Midbrain (tissue), 1 donor: ENCODE measurements at places on chromosomes 12 and 14.

DNA sequence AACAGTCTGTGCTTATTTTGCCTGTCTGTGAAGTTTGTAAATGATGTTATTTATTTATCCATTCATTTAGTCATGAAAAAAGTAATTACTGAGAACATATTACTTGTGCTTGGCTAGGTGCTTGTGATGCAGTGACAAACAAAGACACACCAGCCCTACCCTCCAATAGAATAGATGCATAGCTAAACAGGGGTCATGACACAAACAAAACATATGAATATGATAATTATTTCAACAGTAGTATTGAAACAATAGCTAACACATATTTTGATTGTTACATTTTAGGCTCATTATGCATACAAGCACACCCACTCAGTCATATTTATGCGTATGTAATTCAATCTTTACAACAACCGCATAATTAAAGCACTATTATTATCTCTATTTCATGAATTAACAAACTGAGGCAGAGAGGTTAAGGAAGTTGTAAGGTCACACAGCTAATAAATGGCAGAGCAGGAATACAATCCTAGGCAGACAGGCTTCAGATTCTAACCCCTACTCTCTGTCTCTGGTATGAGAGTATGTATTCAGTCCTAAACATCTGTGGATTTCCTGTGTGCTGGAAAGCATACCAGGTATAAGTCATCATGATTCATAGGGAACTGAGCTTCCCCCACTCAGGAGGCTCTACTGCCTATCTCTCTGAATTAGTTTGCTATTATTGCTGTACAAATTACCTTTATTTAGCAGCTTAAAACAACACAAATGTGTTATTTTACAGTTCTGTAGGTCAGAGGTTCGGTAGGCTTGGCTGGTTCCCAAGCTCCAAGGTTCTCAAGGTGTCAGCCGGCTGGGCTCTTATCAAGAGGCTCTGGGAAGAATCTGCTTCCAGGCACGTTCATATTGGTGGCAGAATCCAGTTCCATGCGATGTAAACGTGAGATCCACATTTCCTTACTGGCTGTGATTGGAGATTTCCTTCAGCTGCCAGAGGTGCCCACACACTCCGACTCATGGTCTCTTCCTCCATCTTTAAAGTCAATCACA is 509.4 kb downstream of the GALC start:
- DNase-seq: no peak

- DNase-seq: no peak
These were observed 34.1 kb upstream of the SPTSSA start for GRCh38 chr14:34496007-34496678.

DNA sequence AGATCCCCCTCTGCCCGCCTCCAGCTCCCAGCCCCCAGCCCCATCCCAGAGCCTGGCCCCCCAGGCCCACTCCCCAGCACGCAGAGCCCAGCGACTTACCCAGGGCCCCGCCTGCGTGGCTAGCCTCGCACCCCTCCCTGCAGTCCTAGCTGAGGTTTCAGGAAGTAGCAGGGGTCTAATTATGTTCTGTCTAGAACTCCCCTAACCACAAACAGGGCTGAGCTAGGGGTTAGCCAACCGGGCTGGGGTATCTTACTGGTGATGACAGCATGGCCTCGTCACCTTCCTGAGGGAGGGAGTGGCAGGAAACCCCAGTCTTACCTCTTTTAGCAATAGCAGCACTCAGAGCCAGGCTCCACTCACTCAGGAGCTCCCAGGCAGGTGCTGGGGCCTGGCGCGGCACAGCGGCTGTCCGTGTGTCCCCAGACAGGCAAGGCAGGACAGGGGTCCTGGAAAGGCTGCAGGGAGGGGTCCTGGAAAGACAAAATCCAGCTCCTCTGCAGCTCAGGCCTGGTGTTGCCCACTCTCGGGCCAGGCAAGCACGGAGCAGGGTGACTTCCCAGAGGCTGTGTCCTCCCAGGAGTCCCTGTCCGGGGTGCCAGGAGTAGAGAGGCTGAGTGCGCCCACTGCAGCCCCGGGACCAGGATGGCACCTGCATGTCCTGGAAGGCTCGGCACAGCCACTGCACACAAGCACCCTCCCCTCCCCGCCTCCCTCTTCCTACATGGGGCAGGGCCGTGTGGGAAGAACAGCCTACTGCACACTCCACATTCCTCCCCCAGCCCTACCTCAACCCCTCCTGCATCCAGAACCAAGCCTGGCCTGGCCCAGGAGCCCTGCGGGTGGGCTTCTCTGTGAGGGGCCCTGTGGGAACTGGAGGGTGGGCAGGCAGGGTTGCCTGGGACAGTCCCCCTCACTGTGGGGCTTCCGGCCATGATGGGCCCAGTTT is at the start of gene GPR132:
Gene GPR132, minus strand, starts transcription at position 151 of the 949 bp plus-strand sequence. CDS start 10,010 bp downstream, outside the sequence.
- DNase-seq: peak; percentile 13

DNA sequence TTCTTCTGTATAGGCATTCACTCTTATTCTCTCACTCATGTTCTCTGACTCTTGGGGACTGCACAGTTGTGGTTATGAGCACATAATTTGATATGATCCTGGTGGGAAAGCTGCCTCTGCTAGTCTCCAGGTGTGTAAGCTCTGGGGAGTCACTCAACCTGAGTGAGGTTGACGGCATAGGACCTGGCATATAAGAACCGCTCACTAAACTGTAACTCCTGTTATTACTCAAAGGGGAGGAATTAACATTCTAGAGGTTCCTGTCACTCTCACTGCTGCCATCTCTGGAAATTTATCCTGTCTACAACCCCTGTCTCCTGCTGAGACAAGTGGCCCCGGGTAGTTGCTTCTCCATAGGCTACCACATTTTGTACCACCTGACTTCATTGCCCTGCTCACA is 14.0 kb downstream of the SRSF5 start:
- no peak for DNase-seq

DNA sequence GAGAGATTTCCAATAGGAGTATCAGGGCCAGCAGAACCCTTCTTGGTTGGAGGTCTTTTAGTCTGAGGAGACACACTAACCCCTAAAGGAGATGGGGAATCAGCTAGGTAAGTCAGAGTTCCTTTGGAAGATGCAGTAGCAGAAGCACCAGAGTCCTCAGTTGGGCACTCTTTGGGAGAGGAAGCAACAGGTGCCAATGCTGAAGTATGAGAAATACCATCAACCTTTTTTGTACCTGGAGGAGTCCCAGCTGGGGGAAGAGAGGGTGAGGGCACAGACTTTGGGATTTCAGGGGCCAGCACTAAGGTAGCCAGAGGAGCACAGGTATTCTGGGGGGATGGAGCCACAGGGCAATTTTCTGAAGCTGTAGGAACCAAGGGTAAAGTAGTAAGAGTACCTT is 6.0 kb downstream of the NACA start:
- DNase-seq: no peak

- no peak for DNase-seq
These were observed 525.3 kb upstream of the TBX3 start for GRCh38 chr12:115209230-115209629.

DNA sequence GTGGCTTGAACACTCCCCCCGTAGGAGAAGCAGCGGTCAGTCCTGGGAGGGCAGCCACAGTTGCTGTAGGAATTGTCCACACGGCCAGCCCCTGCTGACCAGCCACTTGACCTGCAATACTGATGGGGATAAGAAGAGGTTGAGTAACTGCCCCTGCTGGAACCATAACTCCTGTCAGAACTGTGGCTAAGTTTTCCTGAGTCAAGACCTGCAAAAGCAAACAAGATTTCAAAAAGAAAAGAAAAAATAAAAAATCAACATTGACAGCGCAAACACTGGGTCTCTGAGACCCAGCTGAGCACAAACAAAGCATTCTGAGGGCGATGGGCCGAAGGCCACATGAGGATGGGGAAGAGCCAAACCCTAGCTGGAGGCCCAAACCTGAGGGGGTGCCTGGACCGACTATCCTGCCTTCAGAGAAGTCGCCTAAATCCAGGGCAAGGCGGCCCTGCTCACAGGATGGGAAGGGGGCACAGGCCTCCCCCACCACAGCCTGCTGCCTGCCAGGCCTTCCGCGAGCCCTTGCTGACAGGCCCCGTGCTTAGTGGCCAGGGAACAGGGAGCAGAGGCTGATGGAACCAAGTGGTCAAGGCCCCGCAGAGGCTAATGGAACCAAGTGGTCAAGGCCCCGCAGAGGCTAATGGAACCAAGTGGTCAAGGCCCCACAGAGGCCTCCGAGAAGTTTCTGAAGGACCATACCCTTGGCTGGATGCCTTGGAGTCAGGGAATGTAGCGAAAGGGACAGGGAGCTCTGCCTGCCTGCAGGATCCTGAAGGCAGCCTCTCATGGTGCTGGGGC is 19.1 kb downstream of the POU6F1 start:
- DNase-seq: no peak

GRCh38 chr12:117762143-117762542 is 206.6 kb downstream of the KSR2 start:
- no peak for DNase-seq

- DNase-seq: no peak
These were observed 9.6 kb upstream of the CCER1 start for GRCh38 chr12:90964616-90965015.

DNA sequence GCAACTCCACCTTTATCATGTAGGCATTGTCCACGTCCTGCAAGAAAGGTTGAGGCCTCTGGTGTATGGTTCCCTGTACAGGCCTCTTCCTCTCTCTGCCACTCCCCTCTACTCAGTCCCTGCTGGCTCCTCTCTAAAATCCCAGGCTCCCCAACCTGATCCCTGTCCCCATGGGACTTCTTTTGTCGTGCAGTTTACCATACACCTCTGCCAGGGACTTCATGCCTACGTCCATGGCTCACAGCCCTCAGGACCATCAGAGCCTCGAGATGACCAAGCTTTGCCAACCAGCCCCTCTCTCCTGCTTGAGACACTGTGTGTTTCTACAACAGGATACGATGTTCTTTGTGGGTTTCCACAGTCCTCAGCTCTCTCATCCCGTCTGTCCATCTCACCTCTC is 2.9 kb downstream of the KRT2 start:
- no peak for DNase-seq

GRCh38 chr12:47892819-47893218 is 12.0 kb downstream of the VDR start:
- no peak for DNase-seq

- no peak for DNase-seq
These were observed 10.3 kb downstream of the GPRC5D start for GRCh38 chr12:12941450-12942350.

- no peak for DNase-seq
These were observed 40.4 kb upstream of the GZMB start for GRCh38 chr14:24674204-24674970.

- DNase-seq: no peak
These were observed 14.5 kb downstream of the FOXG1 start for GRCh38 chr14:28780843-28781820.

- DNase-seq: no peak
These were observed 129.0 kb upstream of the WSCD2 start for GRCh38 chr12:108000111-108000510.

- DNase-seq: no peak
These were observed 758.4 kb downstream of the BCL11B start for GRCh38 chr14:98513558-98513957.

GRCh38 chr12:31370531-31371255 is 44.7 kb upstream of the SINHCAF start:
- no peak for DNase-seq

- DNase-seq: no peak
These were observed 111.9 kb downstream of the PIK3C2G start for GRCh38 chr12:18373181-18373580.

DNA sequence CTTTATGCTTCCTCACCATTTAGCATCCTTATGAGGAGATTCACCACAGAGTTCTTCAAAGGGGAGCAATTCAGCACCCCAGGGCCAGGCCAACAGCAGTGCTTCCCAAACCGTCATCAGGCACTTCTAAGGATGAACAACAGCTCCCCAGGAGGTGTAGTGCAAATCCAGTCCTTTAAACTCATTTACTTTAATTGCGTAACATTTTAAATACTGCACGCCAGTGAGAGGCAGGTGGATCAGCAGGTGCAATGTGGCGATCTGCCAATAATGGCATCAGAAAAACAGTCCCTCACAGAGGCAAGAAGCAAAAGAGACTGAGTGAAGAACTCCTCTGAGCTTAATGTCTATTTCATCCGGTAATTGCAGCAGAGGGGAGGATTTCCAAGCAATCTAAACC is 770.9 kb upstream of the FOXG1 start:
- DNase-seq: no peak

DNA sequence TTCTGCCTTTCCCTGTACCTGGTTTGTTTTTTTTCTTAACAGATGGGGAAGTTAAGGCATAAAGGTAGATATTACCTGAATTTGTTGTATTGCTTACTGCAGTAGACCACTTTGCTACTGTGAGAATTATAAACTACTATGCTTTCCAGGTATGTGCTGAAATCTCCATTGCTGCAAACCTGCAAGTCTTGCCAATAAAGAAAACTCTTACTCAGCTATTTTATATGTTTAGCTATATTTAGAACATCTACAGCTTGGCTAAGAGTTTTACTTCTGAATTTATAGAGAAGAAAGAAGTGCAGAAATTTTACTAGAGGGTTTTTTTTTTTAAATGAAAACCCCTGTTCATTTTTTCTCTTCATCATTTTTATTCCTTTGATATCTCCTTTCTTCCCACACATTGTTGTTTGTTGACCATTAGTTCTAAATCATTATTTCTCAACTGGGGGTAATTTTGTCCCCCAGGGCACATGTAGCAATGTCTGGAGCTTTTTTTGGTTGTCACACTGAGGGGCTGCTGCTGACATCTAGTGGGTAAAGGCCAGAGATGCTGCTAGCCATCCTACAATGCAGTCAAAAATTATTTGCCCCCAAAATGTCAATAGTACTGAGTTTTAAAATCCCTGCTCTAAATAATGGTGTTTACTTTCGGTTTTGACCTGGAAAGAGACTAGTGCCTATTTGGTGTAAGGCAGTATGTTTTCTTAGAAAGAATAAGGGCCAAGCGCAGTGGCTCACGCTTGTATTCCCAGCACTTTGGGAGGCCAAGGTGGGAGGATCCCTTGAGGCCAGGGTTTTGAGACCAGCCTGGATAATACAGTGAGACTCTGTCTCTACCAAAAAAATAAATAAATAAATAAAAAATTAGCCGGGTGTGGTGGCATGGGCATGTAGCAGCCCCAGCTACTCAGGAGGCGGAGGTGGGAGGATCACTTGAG is 48.6 kb downstream of the PCNX1 start:
- DNase-seq: no peak

DNA sequence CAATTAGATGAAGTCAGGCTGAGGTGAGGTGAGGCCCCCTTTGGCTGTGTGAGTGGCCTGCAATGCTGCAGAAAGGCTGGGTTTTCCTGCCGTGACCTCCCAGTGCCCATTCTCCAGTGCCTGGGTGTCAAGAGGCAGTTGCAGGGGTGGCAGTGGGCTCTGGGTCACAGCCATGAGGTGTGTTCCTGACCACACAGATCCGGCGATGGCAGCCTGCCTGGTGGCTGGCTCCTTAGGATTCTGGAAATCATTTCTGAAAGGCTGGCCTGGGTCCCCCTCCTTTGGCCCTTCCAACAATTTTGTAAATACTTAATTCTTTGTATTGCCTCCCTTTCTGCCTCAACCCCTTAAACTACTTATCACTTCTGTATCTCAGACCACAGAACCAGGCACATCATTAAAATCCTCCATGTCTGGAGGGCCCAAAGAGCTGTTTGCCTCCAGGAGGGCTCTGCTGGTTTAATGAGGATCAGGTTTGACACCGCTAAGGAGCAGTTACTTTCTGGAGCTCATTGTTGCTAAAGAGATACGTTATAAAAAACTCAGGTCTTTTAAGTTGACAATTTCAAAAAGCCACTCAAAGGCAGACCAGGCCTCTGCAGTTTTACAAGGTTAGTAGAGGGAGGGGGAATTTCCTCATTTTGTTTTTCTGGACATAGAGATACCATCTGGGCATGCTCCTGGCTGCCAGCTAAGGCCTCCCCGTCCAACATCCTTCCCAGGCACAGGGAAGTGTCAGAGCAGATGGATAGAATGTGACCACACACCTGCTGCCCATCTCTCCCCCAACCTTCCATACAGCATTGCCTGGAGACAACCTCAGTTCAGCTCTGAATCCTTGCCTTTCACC is 204.4 kb downstream of the FOXN3 start:
- DNase-seq: no peak

- no peak for DNase-seq
These were observed 24.6 kb downstream of the PRICKLE1 start for GRCh38 chr12:42564996-42565395.
